Activated T-helper 2 cell treated with anti-CD3 and anti-CD28 coated beads, Interferon-gamma antibody, Interleukin-2, Interleukin-4, amounts not matched to agents 10 μg/mL and 5 μg/mL and 100 μg/mL, durations not matched to agents 14 hours and 24 hours and 36 hours (primary cell): ENCODE measurements at places on chromosomes 2 and 18.

- no peak for DNase-seq
These were observed 47.0 kb downstream of the IWS1 start for GRCh38 chr2:127479219-127479825.

- DNase-seq: peak; percentile 47
These were observed 40.1 kb downstream of the ODC1 start for GRCh38 chr2:10407841-10408648.

- no peak for DNase-seq
These were observed 483.5 kb upstream of the SALL3 start for GRCh38 chr18:78496079-78496478.

DNA sequence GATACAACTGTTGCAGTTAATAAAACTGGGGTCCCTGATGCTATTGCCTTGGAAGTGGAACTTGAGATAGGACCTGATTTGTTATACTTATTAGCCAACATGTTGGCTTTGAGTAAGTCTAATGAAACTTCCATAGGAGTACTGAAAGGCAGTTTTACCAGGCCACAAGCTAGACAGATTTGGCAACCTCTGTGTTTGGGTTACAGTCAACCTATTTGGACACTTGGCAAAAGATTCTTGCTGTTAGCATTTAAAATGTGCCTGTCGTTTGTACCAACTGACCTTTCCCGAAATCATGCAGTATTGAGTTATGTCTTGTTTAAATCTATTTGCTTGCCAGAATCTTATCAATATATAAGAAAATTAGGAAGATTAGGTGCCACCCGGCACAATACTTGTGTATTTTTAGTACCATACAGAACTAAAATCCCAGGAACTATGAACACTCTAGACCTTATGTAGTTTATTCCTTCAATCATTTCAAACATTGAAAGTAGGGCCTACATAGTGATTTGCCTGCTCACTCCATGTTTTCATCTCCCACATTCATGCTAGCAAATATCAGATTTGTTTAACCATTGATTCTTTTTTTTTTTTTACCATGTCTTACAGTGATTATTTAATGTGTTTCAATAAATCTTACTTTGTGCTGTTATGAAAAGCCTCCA lies 35.5 kb upstream of the UPP2 start:
- no peak for DNase-seq

DNA sequence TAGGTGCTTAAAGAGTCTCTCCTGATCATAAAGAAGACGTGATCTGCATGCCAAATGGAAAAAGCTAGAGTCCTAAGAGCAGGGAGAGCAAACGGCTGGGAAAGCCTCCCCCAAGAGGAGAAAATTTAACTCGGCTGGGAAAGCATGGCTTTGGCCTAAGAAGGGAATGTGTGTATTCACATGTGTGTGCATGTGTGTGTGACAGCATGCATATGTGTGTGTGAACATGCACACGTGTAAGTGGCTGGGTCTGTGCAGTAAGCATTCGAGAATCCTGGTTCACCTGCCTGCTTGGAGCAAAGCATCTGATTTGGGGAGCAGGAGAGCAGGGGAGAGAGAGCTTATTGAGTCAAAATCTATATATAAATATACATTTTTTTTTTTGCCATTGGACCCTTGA lies 30.1 kb upstream of the BCL11A start:
- DNase-seq: no peak

DNA sequence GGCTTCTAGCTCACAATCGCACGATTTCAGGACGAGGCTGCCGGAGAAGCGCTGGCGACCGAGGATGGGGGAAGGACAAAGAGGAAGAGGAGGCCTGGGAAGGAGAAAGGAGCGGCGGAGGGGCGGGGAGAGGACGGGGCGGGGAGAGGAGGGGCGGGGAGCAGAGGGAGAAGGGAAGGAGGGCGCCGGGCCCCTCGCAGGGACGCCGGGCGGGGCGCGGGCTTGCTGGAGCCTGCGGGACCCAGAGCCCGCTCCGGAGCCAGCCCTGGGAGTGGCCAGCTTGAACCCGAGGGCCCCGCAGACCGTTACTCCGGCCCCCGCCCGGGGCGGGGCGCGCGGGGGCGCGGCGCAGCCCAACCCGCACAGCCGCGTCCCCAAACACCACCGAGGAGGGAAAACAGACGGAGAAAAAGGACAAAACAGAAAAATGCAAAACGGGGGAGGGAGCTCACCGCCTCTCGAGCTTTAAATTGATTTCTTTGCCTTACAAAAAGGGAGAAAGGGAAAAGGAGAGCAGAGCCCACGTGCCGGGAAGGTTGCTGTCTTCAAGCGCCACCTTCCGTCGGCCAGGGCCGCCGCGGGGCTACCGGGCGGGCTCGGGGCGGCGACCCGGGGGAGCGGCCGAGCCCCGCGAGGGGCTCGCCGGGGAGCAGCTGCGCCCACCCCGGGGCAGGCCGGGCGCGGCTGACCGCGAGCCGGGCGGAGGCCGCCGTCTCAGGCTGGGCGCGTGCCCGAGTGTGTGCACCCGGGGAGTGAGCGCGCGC lies 781 bp upstream of the SOX11 start:
- DNase-seq: no peak

GRCh38 chr2:216776066-216776850 lies 80.9 kb upstream of the IGFBP5 start:
- no peak for DNase-seq

- DNase-seq: no peak
These were observed 145.0 kb downstream of the NEDD4L start for GRCh38 chr18:58188996-58189395.

GRCh38 chr18:36028859-36029258 lies 38.5 kb downstream of the RPRD1A start:
- DNase-seq: no peak

DNA sequence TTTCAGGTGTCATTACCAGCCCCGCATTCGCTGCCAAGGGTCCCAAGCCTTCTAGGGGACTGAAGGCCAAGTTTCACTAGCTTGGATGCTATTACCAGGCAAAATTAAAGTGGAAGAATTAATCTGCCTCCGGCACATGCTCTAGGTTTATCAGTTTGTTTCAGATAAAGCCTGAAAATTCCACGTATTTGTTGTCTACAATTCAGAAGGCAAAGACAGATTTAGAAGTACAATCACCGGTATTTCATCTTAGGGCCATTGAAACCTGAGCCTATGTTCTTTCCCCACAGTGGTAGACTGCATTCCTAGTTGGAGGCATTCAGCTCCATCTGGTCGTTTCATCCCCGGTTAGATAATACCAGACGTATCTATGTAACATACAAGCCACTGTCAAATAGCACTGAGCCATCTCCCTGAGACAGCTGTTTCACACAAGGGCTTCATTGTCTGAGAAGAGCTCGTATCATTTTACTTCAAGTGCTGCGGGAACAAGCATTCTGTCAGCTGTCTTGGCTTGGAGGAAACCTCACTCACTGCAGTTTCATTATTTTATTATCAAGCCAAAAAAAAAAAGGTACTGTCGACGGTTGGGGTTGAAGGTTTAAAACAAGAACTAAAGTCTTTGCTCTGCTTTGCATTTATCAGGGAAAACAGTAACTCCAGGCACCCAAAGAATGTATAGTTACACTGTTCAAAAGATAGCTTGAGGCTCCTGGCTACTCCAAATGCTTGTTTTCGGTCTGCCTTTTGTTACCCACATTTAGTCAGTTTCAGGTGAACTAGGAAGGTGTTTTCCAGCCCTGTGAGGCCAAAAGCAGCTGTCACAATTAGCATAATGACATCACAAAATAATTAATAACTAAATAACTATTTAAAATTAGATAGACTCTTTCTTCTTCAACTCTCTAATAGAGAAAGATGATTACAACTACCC lies 76.7 kb downstream of the TGIF1 start:
- no peak for DNase-seq

DNA sequence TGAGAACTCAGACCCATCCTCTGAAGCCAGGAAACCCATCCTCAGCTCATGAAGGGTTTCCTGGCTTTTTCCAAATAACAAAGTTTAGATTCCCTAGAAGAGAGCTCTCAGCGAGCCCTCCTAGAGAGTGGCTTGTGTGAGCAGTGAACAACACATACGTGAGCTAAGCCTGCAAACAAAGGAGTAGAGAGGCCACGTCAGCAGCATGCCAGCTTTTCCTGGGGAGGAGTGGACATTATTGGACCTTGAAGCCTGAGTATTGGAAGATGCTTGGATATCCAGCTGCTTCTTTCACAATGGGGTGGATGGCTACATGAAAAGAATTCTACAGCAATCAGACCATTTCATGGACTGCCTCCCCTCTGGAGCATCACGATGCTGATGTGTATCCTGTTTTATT lies 21.1 kb downstream of the KIF5C start:
- no peak for DNase-seq

GRCh38 chr2:161063946-161064306 lies 96.3 kb upstream of the TANK start:
- DNase-seq: no peak

GRCh38 chr2:42900289-42900891 lies 108.0 kb upstream of the HAAO start:
- DNase-seq: no peak

GRCh38 chr18:62523255-62523588 lies 397 bp downstream of the ZCCHC2 start:
- no peak for DNase-seq

GRCh38 chr18:8822643-8823042 lies 117.3 kb downstream of the MTCL1 start:
- DNase-seq: no peak

- DNase-seq: no peak
These were observed 236.5 kb downstream of the BCL2 start for GRCh38 chr18:63083020-63083531.

DNA sequence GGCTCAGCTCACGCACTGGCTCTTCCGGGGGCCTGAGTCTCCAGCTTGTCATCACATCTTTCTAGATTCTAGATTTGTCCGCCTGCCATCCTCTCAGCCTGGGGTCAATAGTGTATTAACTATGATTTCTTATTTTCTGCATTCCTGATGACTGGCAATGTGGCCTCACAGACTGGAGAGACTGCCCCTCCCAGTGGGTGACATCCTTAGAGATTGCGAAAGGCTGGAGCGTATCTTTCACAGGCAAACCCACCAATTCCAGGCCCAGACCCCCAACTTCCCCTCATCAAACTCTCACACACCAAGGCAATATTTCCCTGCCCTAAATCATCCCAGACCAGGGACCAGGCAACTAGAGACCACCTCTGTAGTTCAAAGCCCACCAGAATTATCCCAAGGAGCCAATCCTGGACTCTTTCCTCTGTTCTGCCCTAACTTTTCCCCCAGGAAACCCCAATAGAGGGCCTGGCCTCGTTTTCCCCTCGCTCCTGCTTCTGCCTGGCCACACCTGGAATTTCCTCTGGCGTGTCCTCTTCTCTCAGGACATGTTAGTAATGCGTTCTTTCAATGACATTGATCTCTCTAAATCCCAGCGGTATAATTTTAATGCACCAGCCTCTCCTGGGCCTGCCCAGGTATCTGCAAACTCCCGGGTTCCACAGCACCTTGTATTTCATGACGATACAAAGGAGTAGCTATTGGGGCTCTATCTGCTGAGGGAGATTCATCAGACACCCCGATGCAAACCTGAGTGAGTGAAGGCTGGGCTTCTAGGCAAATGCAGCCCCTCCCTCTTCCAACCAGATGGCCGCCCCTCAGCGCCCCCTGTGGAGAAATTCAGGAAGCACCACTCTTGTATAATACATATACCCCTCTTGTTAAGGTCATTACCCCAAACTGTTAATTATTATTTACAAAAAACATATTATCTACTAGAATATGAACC lies 2.4 kb upstream of the KCNF1 start:
- DNase-seq: no peak

DNA sequence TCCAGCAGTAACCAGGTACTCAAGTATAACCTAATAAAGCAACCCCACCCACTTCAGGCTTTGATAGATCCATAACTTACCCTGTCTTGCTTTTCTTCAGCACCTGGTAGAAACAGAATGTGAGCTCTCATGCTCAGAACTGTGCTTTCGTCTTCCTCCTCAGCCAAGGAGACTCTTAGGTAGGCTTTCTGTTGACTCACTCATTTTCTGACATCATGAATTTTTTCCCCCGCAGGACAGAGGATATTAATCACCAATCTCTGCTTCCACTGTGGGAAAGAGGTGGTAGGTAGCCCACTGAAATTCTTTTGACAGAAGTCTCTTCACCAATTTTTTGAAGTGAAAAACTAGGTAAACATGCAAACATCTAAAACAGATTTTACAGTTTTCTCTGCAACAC lies 241.2 kb upstream of the KCNJ3 start:
- no peak for DNase-seq

- no peak for DNase-seq
These were observed 213.1 kb upstream of the GULP1 start for GRCh38 chr2:188078534-188078933.

GRCh38 chr2:143505542-143505941 lies 376.3 kb downstream of the ARHGAP15 start:
- no peak for DNase-seq

GRCh38 chr2:105032476-105032875 lies 5.4 kb upstream of the MRPS9 start:
- no peak for DNase-seq

DNA sequence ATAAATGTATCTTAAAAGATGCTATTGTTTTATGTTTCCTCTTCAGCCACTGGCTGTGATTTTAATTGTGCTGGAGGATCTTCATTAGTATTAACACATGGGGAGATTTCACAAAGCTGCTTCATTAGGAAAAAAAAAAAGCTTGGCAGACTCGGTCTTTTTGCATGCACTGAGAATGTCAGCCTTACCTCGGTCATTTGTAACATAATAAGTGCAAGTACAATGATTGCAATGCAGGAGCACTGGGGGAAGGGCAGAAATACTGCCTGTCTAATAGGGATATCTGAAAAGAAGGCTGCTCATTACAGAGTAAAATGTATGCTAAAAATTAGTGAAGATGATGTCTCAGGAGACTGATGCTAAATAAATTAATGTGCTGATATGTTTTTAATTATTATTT lies 1.3 kb upstream of the BAZ2B start:
- no peak for DNase-seq

DNA sequence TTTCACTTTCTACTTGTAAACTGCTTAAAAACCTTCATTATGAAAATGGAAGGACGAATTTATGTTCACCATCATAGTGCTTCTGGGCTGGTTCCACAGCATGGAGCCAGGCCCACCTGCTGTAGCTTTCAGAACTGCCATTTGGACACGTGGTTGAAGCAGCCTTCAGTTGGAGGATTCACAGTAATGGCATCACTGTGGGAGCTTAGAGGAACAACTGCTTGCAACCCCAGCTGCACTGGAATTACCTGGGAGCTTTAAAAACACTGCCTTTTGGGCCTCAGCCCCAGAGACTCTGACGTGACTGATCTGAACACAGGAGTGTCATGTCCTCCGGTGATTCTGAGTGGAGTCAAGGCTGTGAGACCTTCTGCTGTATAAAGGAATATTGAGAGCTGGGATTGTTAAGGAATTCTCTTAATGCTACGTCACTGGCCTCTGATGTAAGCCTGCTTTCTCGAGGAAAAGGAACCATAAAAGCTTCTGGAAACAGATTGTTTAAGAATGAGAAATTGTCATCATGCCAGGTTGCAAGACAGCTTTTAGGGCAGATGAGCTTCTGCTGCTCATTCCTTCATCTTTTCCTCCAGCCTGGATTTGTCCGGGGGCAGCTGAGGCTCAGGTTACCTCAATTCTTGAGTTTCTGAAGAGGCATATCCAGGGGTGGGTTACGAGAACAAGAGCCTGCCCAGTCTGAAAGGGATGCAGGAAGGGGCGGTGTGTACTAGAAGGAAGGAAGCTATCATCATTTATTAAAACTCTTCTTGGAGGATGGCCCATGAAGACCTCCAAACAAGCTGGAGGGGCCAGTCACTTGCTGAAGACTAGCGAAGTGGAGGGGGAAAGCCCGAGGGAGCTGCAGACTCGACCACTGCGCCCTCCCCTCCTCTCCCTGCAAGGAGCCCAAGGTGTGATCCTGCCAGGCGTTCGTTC lies 1.3 kb upstream of the IL1R1 start:
- no peak for DNase-seq
